ENCODE measurements at places on chromosomes 12 and 14.

DNA sequence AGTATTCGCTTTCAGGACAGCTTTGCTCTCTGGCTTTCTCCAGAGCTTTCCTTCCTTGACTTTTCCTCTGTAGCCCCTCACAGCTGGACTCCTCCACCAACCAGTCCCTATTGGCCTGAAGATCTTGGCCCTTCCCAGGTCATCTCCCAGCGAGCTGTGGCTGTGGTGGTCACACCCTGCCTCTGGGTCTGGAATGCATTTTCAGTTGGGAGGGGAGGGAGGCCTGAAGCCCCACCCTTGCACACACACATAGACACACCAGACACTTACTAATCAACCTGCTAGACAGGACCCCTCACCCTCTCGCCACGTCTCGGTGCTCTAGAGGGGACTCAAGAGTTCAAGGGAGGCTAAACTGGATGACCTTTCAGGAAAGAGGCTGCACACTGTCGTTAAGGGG, 13.9 kb downstream of the JDP2 start:
- no peak for DNase-seq

- DNase-seq, result no peak
Observed at GRCh38 chr12:58314610-58315009, 373.2 kb downstream of the ATP23 start.

DNA sequence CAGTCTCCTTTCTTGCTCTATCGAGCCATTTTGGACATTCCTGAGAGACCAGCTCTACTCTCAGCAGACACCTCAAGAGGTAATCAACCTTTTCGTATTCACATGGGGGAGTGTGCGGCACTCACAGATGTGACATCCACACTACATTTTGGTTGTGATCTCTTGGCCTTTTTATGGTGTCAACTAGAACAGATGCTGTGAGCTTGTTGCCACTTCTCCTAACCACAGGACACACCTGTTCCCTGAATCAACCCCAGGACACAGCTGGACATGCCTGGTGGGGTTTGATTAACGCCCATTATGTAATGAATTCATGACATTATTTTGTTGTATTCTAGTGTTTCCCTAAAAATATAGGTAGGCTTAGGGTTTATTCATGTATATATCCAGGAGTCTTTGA, 1143.6 kb downstream of the TMEM121 start:
- DNase-seq, result no peak

- DNase-seq, result no peak
Observed at GRCh38 chr14:100432652-100433427, 109.7 kb downstream of the SLC25A47 start.

GRCh38 chr12:45232146-45232755, 16.4 kb downstream of the ANO6 start:
- DNase-seq, result no peak

DNA sequence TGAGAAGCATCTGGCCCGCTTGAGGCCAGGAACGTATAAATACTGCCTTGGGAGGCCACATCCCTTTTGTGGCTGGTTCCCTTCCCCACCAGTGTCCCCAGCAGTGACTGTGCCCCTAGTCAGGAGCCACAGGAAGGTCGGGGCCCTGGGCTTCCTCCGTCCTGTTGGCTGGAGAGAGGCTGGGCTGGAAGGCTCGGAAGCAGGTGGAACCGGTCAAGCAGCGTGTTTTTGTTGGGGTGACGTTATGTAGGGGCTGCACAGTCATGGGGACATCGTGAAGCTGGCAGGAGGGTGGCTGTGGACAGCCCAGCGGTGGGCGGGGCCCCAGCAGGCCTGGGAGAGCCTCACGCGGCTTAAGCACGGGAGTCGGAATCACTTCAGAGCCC, 10.1 kb downstream of the XRCC3 start:
- no peak for DNase-seq

DNA sequence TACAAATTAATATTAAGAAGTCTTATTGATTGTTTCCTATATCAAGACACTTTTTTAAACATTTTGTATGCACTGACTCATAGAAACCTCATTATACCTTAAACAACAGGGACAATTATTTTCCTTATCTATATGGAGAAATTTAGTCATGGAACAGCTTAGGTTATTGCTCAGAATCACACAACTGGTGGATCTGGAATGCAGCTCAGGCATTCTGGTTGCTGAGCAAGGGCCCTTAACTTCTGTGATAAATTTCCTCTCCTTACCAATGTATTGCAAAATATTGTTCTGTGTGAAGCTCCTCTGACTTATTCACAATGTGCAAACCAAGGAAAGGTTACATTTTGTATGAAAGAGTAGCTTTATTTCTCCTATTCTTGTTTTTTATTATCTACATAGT, 817.8 kb downstream of the LRFN5 start:
- no peak for DNase-seq

GRCh38 chr12:57840726-57841125, 5.8 kb downstream of the CTDSP2 start:
- no peak for DNase-seq

GRCh38 chr14:104509673-104510072, 69.9 kb upstream of the C14orf180 start:
- no peak for DNase-seq

DNA sequence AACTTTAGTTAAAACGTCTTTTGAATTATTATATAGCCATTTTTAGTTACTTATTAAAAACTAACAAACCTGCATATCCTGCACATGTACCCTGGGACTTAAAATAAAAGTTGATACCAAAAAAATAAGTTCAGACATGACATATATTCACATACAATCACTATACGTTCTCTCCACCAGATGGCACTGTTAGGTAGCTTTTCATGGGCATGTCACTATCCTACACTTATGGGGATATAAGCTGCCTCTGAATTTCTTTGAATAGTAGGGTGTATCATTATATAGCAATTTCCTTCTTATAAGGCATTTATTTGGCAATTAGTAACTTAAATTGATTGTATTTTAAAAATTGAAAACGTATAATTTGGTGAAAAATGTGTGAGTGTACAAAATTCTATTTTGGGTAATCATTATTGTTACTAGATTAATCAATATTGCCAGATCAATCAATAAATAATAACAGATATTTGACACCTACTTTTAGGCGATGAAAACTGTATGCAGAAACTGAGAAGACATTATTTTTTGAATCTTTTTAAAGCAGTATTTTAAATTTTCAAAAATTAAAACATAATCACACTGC, 31.8 kb upstream of the OR10A7 start:
- no peak for DNase-seq

- DNase-seq, result peak; percentile 87
Observed at GRCh38 chr14:88551094-88551870, 3.5 kb downstream of the PTPN21 start.

GRCh38 chr14:104337351-104337750, 199.0 kb downstream of the KIF26A start:
- DNase-seq, result no peak

Data from amygdala (tissue), 56 donors.